ENCODE measurements at places on chromosomes 6 and 20. TPM values are rescaled to one million over a fixed set of nuclear protein-coding genes. Genes with fewer than 3 reads are reported as not detected.

VNN1 gene
- total RNA-seq, result not detected

RBM24 gene
- total RNA-seq, result not detected

BMP7 gene
- total RNA-seq, result not detected

RIPOR3 gene
- total RNA-seq, result not detected

GPX5 gene
- not detected for total RNA-seq

SMLR1 gene
- total RNA-seq, result not detected

NRSN1 gene
- not detected for total RNA-seq

PCK1 gene
- total RNA-seq, result not detected

ADAT2 gene
- total RNA-seq, result 31.6 TPM

BIRC7 gene
- 0.23 TPM for total RNA-seq

RSPH3 gene
- total RNA-seq, result 4.0 TPM

CST2 gene
- not detected for total RNA-seq

RALY gene
- total RNA-seq, result 148 TPM

KCNK15 gene
- 0.48 TPM for total RNA-seq

TBC1D32 gene
- 6.7 TPM for total RNA-seq

GRCh38 chr6:24355393-24355792 is 2.5 kb downstream of the DCDC2 start:
- no peak for DNase-seq

DNA sequence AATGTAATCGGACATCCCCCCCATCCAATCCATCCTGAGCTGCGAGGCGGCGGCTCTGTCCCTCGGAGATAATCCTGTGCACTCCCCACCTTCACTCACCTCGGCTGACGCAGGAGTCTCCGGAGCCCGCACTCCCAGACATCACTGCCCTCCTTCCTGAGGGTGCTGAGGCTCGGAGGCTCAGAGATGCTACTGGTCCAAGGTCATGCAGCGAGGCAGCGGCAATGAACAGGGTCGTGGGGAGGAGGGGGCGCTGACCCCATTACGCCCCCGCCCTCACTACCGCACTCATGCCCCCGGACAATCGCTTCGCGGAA is 485 bp downstream of the ADISSP start:
- no peak for DNase-seq

DNA sequence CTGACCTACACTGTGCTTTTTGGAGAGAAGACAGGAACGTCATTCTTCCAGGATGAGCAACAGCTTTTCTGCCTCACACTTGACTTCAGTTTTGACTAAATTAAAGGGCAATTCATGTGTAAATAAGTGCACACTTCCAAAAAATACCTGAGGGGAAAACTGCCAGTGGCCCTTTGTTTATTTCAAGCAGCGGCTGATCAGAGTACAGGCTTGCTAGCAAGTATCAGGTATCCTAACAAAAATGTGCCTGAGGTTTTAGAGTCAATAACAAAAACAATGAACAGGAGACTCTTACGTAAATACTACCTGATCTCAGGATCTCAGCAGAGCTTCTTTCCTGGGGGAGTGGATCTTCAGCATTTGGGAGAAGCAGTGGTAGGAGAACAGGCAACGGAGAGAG is 12.4 kb downstream of the LY86 start:
- no peak for DNase-seq

GRCh38 chr6:3324262-3324942 is 65.7 kb downstream of the PSMG4 start:
- DNase-seq, result peak; percentile 38

- no peak for DNase-seq
Measured at GRCh38 chr6:85856235-85856634, 213.5 kb upstream of the SYNCRIP start.

DNA sequence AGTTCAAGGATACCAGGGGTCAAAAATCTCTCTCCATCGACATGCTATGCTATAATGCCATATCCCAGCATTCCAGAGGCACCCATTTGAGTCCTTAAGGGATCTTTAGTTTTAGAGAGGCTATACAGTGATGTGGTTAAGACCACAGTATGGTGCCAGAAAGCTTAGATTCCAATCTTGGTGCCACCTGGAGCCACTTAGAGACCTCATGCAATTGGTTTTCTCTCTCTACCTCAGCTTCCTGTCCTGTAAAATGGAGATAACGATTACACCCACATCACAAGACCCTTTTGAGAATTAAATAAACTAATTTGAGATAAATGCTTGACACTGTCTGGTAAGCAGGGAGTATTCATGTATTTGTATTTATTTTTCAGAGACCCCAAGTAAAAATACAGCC is 39.0 kb downstream of the PLAGL1 start:
- DNase-seq, result no peak

GRCh38 chr6:63615590-63615989 is 20.0 kb upstream of the PHF3 start:
- DNase-seq, result no peak

DNA sequence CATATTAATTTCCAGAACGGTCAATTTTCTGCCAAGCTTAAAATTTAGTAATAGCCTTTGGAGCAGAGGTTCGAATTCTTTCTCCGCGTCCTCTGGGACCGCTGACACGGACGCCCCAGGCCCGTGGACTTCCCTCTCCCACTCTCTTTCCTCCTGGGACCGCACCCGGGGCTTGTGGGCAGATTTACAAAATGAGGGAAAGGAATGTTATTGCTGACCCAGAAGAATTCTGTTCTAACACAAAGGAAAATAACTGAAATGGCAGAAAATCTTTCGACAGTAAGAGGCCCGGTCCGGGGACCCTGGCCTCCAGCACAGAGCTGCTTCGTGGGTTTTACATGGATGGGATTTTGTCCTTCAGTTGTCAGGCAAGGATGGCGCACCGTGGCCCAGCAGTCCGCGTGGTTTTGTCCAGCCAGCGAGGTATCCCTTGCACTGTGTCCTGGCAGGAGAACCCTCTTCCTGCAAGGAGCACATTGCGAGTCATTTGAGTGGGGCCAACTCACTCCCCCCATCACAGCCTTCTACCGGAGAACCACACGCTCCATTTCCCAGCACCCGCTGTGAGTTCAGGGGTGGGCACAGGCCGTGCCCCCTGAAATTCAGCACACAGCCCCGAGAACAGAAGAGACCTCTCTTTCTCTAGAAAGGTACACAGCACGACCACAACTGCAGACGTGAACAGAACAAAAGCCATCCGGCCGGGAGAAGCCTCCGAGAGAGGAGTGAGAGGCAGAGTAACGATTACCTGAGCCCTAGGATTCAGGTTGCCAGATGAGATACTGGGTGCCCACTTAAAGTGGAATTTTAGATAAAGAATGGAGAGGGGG is 106.0 kb upstream of the AFDN start:
- no peak for DNase-seq

DNA sequence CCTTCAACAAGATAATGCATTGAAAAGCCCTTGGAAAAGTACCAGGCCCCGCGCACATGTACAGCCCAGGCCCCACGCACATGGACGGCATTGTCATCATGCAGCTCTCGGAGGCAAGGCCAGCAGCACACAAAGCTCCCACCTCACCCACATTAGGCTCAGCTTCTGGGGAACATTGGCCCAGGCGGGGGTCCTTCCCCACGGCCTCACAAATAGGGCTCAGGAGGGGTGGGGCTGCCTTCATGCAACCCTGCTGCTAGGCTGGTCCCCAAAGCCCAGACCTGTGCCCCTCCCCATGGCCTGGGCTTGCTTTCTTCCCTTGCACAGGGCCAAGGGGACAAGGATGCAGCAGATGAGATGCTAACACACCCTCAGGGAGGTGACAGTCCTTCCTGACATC is 26.7 kb downstream of the NPEPL1 start:
- DNase-seq, result no peak

DNA sequence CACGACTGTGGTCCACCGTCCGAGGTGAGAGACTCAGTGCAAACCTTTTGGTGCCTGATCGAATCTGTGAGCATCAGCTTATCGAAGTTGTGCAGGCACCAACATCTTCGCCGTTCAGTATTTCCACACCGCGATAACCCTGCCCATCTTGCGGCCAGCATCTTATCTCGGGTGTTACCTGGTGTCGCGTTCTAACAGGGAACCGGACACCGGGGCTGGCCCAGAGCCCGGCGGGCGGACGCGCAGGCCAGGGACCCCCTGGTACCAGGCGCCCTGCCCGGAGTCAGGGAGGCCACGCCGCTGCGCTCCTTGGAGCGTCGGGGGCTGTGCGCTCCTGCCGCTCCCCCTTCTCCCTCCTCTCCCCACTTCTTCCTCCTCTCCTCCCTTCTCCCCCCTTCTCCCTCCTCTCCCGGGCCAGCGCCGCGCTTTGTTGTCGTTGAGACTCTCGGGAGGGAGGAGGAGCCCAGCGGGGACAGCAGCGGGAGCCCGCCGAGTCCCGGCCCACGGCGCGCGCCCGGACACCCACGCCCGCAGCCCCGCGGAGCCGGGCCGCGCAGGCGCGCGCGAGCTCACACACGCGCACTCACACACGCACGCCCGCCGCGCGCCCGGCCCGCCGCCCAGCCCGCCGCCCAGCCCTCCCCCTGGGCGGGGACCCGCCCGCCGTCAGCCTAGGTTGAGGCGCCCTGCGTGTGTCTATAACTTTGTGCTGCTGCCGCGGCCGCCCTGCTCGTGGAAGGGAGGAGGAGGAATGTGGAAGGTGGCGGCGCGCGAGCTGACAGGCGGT is 1.4 kb upstream of the FOXO3 start:
- peak; percentile 88 for DNase-seq

DNA sequence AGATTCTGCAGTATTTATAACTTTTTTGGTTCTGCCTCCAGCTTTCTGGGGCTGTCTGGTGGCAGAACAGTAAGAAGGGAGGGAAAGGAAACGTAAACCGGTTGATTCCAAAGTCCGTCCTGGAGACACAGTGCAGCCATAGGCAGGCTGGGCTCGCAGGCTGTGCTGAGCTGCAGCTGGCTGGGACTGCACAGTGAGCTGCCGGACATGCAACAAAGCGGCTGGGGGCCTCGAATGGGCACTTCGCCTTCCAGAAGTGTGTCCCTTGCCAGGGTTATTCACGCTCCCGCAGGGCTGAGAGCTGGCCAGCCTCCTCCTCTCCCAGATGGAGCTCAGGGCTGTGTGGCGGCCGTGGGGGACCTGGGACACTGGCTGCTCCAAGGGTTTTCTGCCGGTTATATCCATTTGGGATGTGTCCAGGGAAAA is 78.1 kb upstream of the CD93 start:
- DNase-seq, result no peak

DNA sequence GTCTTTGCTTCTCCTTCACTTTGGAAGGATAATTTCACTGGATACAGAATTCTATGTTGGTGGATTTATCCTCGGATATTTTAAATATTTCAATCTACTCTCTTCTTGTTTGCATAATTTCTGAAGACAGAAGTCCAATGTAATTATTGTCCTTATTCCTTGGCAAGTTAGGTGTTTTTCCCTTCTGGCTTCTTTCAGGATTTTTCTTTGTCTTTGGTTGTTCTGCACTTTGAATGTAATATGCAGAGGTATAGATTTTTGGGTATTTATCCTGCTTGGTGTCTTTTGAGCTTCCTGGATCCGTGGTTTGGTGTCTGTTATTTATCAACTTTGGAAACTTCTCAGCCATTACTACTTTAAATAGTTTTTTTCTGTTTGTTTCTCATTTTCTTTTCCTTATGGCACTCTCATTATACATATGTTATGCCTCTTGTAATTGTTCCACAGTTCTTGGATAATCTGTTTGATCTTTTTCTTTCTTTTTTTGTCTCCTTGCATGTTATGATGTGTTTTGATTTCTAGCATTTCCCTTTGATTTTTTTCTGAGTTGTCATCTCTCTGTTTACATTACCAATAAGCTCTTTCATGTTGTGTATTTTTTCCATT is 48.6 kb upstream of the ATXN1 start:
- DNase-seq, result no peak

DNA sequence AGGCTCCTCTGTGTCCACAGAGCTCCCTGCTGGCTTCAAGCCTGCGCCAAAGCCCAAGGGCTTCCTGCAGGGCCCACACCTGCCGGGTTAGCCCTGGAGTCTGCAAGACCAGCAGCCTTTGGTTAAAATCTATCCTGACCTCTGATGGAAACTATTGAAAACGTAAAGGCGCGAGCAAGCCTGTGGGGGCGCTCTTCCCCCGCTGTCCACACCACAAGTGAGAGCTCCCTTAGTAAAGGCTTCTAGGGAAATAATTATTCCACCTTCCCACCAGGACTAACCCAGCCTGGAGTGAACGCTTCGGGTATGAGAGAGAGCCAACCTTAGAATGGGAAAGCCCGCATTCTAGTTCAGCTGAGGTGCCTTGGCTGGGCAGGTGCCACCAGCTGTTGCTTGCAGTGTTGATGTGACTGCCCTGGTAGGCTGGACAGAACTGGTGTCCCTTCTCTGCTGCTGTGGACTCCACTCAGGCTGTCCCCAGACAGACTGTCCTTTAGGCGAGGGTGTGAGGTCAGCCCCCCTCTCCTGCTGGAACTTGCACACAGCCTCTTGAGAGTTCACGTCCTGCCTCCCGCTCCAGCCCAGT is 68.7 kb downstream of the SYTL3 start:
- no peak for DNase-seq

DNA sequence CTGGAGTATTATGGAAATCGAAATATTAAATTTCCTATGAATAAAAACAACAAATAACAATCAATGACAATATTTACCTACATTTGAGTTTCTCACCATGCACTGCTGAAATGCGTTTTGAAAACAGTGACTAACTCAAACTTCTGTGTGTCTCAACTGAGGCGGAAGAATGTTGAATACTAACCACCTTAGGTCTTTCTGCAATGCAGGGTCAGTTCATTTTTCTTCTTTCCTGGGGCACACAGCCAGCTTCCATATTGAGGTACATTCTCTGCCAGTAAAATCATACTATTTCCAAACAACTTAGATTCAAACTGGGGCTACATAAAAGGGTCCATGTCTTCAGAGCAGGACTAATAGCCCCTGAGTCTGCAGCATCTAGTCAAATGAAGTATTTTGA is 310.1 kb downstream of the UTRN start:
- DNase-seq, result no peak

DNA sequence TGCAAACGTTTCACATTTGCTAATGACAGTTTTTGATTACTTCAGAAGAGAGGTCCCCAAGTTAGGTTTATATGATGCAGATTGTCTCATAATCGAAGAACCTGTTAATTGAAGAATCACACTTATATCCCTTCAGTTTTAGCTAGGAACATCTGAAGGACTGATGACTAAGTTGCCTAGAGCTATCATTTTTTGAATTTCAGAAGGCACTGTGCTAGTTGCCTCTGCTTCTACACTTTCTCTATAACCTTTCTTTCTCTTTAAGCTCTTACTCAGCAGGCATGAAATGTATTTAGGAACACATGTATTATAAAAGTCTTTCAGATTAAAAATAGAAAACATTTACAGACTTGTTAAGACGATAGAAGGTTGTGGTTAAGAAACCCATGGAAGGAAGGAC is 14.4 kb upstream of the GJE1 start:
- DNase-seq, result no peak

- peak; percentile 46 for DNase-seq
Measured at GRCh38 chr20:237489-237888, 10.4 kb downstream of the DEFB129 start.

DNA sequence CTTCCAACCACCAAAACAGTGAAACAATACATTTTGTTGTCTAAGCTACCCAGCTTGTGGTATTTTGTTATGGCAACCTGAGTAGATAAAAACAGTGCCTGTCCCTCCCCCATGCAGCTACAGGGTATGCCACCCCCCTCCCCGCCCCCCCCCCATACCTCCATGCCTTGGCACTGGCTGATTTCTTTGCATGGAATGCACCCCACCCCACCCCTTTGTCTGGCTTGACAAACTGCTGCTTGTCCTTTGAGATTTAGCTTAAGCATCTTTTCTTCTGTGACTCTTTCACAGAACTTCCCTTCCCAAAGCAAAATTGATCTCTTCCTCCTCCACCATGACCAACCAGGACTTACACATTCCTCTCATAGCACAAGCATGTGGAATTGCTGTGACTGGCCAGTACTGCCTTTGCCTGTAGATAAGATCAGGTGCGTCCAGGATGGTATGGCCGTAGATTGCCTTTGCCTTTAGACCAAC is 64.6 kb upstream of the ADGRF1 start:
- DNase-seq, result no peak
